ENCODE measurements at places on chromosomes 6 and 20.
A peak's percentile ranks its signal among the peaks of the same experiment; 100 is the strongest.

DNA sequence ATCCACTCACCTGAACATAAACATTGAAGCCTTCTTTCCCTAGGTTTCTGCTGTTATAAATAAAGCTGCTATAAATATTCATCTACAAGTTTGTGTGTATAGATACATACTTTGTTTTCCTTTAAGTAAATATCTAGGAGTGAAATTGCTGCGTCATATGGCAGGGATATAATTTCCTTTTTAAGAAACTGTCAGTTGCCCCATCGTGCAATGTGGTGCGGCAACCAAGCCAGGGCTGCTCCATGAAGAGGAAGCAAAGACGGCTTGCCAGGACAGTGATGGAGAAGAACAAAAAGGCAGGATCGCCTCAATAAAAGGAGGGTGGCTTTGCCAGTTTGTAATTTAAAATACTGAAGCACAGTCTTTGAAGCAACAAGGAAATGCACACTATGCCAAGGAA, 36.6 kb downstream of the CITED2 start:
- peak; percentile 62 for DNase-seq

DNA sequence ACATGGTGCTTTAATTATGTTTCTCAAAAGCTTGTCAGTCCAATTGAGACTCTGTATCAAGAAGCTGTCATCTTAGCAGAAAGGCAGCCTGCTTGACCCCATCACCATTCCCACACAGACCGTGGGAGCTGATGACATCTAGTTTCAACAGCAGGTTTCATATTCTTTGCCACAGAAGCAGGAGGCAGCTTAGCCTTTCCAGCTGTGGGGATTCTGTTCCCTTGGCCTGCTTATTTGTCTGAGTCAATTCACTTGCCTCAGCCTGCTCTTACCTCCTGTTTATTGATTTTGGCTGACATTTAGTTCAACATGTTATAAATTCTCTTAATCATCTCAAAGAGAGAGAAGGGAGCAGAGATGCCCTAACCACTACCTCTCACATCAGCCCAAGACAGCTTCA, 527.7 kb downstream of the ADGRB3 start:
- DNase-seq: no peak

DNA sequence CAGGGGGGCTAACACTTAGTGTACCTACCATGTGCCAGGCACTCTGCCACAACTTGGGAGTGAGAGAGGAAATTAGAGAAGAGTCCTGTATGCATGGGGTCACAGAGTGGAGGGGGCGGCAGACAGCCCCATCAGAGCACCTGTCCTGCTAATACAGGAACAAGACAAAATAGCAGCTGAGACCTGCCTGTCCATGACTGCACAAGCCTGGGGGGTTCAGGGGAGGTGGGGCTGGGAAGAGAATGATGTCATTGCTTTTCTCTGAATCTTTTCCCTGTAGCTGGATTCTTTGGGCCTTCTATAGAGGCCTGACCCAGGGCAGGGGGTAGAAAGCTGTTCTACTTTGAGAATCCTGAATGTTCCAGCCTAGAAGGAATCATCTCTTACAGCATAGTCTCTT, 37.4 kb downstream of the FOXP4 start:
- no peak for DNase-seq

- DNase-seq: no peak
Observed at GRCh38 chr6:76861403-76861802, 601.9 kb downstream of the HTR1B start.

GRCh38 chr6:151506761-151507160, 12.9 kb downstream of the CCDC170 start:
- DNase-seq: no peak

- no peak for DNase-seq
Observed at GRCh38 chr6:1797801-1798200, 188.1 kb downstream of the FOXC1 start.

DNA sequence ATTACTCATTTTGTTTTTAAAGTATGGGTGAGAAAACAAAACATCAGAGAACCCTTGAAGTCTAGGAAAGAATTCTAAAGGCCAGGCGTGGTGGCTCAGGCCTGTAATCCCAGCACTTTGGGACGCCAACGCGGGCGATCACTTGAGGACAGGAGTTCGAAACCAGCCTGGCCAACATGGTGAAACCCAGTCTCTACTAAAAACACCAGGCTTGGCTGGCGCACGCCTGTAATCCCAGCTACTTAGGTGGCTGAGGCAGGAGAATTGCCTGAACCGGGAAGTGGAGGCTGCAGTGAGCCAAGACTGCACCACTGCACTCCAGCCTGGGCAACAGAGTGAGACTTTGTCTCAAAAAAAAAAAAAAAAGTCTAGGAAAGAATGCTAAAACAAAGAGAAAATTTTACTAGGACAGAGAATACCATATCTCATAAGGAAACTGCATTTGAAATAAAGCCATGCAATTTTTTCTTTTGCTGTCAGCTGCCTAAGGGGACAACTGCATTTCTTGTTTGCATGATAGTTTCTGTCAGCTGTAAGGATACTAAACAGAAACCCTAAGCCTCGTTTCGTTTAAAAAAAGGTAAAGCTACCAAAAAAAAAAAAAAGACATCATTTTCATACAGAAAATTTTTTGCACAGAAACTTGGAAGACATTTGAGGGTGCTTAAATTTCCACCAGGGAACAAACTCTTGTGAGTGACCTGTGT, 32.1 kb downstream of the SMLR1 start:
- DNase-seq: no peak

DNA sequence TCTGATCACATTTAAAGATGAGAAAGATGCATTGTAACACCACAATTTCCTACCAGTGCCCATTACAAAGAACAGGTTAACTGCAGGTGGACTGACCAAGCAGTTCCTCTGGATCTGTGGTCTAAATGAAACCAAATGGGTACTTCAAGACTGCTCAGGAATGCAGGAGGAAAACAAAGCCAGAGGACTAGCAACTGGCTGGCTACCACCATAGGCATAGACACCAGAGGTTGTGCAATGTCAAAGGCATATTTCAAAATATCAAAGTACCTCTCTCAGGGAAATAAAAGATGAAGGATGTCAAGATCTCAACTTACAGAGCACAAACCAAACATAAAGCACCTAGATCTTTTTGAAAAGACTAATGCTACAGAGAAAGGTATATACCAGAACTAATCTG, 65.5 kb downstream of the GMDS start:
- DNase-seq: no peak

DNA sequence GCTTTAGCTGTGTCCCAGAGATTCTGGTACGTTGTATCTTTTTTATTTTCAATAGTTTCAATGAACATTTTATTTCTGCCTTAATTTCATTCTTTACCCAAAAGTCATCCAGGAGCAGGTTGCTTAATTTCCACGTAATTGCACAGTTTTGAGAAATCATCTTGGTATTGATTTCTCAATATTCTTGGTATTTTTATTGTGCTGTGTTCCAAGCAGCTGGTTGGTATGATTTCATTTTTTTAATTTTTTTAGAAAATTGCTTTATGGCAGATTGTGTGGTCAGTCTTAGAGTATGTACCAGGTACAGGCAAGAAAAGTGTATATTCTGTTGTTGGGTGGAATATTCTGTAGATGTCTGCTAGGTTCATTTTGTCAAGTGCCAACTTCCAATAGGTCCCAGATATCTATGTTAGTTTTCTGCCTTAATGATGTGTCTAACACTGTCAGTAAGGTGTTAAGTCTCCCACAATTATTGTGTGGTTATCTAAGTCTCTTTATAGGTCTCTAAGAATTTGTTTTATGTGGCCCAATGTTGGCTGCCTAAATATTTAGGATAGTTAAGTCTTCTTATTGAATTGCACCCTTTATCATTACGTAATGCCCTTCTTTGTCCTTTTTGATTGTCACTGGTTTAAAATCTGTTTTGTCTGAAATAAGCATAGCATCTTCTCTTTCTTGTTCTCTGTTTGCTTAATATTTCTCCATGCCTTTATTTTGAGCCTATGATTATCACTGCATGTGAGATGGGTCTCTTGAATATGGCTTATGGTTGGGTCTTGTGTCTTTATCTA, 366.9 kb upstream of the IRAK1BP1 start:
- no peak for DNase-seq

GRCh38 chr6:25278261-25278913, 787 bp upstream of the CARMIL1 start:
- no peak for DNase-seq

GRCh38 chr6:147135211-147135681, 69.0 kb upstream of the STXBP5 start:
- no peak for DNase-seq

GRCh38 chr6:116773886-116774285, 8.4 kb upstream of the FAM162B start:
- no peak for DNase-seq

- DNase-seq: no peak
Observed at GRCh38 chr6:221531-222349, 70.5 kb upstream of the DUSP22 start.

DNA sequence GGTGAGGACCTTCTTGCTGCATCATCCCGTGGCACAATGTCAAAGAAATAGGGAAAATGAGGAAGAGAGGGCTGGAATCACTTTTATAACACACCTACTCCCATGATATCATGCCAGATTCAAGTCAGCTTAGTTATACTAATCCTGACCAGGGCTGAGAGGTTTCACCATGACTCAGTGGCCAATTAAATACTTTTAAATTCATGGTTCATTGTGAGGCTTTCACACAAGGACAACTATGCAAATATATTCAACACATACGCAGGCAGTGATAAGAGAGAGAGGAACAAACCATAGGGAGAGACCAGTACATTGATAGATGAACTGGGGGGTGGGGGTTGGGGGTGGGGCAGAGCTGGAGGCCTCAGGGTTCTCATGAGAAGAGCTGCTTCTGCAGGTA, 313.1 kb downstream of the LRFN2 start:
- DNase-seq: no peak

DNA sequence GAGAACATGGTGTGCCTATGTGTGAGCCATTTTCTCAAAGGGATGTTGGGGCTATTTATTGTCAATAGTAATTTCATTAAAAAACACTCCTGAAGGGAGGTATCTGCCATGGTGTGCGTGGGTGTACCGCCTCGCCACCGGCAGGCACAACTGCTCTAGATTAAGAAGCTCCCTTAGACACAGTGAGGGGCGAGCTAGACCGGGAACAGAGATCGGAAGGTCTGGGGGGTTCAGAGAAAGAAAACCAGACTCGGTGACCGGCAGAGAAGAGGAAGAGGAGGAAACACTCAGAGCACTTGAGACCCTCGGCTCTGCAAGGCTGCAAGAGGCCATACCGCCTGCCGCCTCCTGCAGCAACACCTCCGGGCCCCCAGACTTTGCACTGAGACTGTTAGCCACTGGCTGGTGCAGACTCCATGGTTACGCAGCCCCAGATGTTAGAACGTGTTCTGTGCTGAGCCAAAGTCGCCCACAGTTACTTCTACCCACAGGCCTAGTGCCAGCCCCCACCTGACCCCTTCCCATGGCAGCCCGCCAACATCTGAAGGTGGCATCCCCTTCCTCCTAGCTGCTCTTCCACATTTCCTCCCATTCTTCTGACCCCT, 18.1 kb downstream of the PXDC1 start:
- no peak for DNase-seq

GRCh38 chr20:17503301-17504065, 27.7 kb downstream of the BFSP1 start:
- DNase-seq: no peak

DNA sequence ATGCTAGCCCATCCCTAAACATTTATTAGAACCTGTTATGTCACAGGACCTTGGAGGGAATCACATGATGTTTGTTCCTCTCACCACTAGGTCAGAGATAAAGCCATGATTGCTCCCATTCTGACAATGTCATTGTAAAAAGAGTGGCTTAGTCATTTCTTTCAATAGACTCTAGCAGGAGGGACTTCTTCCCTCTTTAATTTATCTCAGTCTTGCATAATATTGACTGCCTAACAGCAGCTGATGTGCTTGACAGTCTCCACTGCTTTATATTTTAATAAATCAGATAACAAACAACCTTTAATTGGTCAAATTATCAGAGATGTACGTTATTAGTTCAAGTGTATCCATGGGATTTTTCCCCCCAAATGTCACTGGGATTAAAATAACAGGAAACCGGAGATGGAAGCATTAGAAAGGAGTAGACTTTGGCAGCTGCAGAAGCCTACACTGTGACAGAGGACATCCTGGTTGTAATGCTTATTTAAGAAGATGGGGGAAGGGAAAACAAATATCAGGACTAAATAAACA, 39.6 kb downstream of the LAMA4 start:
- DNase-seq: no peak

- no peak for DNase-seq
Observed at GRCh38 chr6:15086348-15087158, 159.3 kb upstream of the JARID2 start.

GRCh38 chr6:119109654-119110325, 31.3 kb upstream of the FAM184A start:
- DNase-seq: no peak

DNA sequence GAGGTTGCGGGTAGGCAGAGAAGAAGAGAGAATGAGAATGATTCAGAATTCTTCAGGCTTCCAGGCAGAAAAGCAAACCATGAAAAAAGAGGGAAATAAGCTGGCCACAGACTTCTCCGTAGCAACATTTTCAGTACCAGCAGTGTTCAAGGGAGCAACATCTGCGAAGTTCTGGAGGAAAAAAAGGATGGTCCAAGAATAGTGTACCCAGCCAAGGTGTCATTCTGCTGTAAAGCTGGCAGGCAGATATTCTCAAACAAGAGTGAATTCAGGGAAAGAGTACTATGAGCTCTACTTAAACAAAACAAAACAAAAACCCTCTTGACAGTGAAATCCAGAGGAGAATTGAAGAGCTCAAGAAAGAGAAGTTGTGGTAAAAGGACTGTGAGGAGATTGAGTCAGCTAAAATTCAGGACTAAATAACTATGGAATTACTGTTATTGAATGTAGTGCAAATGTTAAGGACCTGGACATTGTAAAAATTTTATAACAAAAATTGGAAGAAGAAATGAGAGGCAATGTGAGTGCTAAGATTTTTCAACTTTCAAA, 86.5 kb downstream of the ATRN start:
- DNase-seq: no peak

GRCh38 chr6:125717120-125717731, 32.2 kb upstream of the HEY2 start:
- DNase-seq: no peak

GRCh38 chr6:156658966-156659821, 118.0 kb upstream of the ARID1B start:
- DNase-seq: no peak

GRCh38 chr20:57090590-57091560, 175.6 kb downstream of the BMP7 start:
- DNase-seq: no peak

DNA sequence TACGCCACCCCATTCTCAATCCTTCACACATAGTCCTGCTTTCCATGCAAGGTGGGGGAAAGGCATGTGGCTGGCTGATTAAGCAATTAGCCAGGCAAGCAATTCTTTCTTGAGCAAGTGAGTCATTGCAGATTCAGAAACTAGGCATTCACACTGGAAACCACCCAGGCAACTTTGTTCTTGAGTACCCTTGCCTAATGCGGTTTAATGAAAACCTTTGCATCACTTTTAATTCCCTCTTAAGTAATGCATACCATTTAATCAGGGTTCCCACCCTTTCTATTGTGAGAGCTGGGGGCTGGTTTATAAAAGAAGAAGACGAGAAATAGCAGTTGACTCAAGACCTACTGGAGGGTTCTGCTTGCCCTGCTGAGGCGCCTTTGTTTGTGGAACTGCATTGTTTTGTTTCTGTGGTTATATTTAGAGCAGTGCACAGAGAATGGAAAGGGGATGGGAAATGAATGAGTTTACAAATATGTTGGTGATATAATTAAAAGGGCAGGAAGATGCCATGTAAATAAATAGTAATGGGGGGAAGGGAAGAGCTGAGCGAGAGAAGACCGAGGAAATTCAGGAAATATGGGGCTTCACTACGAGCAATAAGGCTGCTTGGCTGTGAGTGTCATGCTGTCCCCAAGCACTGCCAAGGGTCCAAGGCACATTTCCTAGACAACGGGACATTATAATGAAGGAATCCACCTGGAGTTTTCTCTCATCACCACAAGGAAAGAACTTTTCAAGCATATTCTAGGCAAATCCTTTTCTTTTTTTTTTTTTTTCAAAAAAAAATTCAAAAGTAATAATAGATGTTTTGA, 48.8 kb upstream of the TSHZ2 start:
- no peak for DNase-seq

All from sciatic nerve (tissue), 2 donors.